ENCODE measurements at places on chromosomes 2 and 18.

DNA sequence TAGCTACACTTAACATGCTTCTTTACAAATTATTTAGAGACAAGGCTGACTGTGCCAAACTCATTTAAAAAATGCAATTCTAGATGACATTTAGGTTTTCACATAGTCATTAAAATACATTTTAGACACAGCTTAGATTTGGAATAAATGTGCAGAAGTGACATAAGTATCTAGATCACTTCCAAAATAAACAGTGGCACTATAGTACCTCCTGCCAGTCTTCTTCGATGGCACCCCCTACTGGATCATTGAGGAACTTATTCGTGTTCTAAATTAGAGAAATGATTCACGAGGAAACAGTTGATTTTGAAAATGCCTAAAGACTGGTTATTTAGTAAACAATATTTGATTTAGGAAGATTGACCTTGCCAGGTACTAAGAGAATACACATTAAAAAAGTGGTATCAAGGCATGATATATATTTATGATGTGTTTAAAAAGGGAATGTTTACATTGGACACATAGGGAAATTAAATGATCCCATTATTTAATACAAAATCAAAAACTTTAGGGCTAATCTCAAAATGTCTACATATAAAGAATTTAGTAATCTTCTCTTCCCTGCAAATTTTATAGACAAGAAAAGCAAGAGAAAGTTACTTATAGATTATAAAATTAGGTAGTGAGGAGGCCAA, 323.9 kb downstream of the XIRP2 start:
- peak; percentile 11 for DNase-seq

DNA sequence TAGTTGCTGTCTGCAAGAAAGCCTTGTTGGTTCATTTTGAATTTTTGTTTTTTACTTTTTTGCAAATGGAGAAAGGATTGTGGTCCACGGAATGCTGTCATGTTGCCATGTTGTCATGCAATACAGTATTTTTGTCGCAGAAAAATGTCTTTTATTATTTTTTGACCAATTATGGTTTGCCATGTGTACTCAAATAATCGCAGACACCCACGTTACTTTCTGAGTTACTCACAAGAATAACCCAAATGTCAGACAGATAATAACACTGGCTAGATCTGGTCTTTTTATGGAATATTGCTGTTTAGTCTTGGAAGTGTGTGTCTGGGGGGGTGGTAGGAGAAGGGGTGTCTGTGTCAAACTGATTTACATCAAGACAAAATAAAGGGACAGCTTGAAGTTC, 188.9 kb downstream of the LTBP1 start:
- no peak for DNase-seq

DNA sequence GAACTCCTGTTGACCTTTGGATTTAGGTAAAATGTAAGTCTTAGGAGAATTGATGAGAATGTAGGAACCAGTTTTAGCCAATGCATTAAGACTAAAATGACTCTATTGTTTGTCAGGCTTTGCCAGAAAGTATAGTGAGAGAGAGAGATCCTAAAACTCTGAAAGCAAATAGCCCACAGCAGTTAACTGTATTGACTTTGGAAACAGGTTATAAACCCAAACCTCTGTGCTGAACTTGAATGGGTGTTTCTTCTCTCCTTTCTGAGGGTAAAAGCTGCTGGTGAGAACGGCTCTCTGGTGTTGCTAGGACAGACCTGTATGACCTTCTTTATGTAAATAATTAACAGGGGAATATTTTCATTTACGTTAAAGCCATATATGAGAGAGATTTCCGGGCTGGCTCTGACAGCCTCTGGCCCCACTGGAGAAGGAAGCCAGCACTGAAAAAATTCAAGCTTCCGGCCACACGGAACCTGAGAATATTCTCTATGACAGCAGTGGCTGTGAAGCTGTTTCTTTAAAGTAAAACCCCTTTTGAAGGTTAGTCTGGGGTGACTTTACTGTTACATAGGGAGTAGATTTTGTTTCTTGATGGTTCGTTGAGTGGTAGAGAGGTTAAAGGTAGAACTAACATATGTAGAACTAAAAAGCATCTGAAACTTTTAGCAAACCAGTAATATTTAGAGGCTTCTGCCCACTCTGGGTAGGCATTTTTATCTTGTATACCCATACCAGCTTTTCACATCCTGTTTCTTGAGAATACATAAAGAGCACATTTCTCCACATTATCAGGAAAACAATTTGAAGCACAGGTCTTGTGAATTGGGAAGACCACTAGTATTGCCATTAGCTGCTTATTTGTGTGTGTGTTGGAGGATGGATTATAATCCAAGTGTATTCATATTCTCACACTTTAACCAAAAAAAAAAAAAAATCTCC, 123.8 kb downstream of the SPTBN1 start:
- no peak for DNase-seq

GRCh38 chr2:202056611-202057010, 16.4 kb upstream of the KIAA2012 start:
- DNase-seq, result no peak

- no peak for DNase-seq
Observed at GRCh38 chr2:240701091-240701735, 9.5 kb downstream of the AQP12A start.

- no peak for DNase-seq
Observed at GRCh38 chr2:217086038-217086522, 226.2 kb upstream of the TNP1 start.

- DNase-seq, result no peak
Observed at GRCh38 chr2:10187661-10188060, 65.1 kb downstream of the RRM2 start.

DNA sequence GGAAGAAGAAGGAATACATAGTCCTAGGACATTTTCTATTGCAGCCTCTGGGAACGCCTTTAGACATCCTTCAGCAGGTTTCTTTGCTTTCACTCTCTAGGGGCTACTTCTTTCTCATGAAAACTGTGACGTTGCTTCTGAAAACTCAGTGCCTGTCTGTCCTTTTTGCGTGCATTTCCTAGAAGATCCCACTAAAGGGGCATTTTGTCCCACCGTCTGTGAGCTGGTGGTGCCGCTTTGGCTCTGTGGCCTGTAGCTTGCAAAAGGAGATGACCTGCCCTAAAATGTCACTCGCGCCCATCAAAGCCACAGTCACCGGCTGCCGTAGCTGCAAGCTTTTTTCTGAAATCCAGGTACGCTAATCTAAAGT, 579 bp downstream of the STAT4 start:
- no peak for DNase-seq

- DNase-seq, result no peak
Observed at GRCh38 chr2:127093648-127094210, 13.2 kb downstream of the BIN1 start.

GRCh38 chr18:5556310-5556974, 12.6 kb upstream of the EPB41L3 start:
- no peak for DNase-seq

- DNase-seq, result no peak
Observed at GRCh38 chr18:12092398-12093229, 1.0 kb upstream of the ANKRD62 start.

DNA sequence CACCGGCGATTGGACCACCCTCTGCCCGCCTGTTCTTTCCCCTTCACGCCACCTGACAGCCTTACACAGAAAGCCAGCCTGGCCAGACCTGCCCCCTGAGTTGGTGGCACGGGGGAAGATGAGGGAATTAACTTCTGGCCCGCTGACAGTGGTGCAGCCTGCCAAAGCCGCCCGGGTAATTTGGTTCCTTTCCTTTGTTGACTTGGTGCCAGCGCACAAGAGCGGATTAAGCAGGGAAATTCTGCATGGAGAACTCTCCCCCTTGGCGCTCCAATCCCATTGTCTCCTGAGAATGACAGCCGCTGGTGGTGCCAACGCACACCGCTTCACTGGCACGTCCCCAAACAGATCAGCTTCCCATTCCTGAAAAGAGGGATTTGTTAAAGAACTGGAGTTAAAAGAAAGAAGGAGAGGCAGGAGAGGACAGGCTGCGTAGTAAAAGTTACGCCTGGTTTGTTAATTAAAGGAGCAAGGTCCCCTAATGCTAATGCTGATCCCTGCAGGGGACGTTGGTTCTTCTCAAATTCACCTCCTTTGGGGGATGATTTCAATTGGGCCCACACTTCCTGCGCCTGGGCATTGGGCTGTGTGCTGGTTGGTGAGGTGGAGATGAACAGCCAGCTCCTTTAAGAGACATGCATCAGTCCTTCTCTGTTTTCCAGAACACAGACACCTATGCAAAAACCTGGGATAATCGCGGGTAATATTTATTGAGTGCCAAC, 286.8 kb downstream of the MYCN start:
- no peak for DNase-seq

GRCh38 chr2:23588106-23588505, 203.1 kb downstream of the KLHL29 start:
- no peak for DNase-seq

DNA sequence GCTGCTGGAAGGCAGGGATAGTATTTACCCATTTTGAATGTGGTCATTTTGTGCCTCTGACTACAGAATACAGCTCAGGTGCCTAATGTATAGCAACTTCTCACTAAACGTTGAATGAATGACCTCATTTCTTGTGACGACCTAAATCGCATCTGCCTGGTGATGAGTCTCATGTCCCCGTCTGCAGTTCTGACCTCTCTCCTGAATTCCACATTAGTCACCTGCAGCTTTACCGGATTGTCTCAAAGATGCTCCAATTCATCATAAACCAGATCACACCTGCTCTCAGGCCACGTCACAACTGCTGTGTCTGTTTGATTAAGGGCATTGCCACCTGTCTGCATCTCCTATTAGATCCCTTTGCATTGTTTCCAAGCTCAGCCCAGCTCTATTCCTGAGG, 133.6 kb upstream of the MYT1L start:
- no peak for DNase-seq

GRCh38 chr2:65291216-65292105, 63.8 kb downstream of the ACTR2 start:
- no peak for DNase-seq

- no peak for DNase-seq
Observed at GRCh38 chr2:111054791-111055691, 65.7 kb upstream of the BCL2L11 start.

GRCh38 chr2:166234112-166234846, 106.5 kb upstream of the SCN1A start:
- no peak for DNase-seq

- no peak for DNase-seq
Observed at GRCh38 chr2:141015341-141016047, 1115.3 kb downstream of the LRP1B start.

DNA sequence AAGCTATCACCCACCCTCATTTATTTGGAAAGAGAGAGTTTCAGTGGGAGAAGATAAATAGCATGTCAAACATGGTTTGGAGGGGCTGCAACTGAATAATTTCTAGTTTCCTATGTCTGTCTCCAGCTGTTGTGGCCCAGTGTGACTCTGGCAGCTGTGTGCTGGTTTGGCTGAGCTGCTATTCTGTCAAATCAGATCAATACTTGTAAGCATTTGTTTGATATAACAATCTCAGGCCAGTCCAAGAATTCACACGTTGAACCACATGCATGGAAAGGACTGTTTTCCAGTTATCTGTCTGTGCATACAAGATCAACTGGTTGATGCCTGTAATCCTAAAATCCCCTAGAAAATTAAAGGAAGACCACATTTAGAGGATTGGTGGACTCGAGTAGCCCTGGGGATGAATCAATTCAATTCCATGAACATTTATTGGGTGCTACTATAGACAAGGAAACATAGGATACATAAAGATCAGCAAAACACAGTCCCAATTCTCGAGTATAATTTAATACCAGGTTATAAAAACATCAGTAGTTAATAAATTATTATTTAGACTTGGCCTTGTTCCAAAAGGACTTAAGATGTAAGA, 209.0 kb upstream of the PARD3B start:
- no peak for DNase-seq

DNA sequence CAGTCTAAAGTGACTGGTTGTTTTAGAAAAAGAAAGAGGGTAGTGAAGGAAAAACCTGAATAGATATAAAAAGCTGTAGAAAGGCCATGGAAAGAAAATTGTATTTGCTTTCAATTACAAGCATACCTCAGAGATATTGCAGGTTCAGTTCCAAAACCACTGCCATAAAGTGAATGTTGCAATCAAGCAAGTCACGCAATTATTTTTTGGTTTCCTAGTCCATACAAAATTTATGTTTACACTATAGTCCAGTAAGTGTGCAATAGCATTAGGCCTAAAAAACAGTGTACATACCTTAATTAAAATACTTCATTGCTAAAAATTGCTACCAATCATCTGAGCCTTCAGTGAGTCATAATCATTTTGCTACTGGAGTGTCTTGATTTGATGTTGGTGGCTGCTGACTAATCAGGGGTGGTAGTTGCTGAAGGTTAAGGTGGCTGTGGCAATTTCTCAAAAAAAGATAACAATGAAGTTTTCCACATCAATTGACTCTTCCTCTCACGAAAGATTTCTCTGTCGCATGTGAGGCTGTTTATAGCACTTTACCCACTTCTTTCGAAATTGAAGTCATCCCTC, 2003.8 kb upstream of the PIK3C3 start:
- DNase-seq, result no peak

DNA sequence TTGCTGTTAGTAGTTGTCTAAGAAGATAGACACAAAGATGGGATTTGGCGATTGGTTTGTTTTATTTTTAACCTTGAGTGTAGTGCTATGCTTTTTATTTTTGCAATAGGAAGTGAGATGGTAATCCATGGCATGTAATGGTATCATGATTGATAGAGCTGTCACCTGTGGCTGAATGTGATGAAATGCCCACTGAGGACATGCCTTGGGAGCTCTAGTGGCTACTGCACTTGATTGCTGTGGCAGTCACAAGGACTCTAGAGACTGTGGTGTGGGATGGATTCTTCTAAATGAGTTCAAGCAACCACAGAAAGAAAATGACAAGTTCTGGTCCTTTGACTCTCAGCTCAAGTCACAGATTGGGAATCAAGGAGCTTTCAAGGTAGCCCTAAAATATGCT, 139.4 kb downstream of the CYRIA start:
- no peak for DNase-seq

DNA sequence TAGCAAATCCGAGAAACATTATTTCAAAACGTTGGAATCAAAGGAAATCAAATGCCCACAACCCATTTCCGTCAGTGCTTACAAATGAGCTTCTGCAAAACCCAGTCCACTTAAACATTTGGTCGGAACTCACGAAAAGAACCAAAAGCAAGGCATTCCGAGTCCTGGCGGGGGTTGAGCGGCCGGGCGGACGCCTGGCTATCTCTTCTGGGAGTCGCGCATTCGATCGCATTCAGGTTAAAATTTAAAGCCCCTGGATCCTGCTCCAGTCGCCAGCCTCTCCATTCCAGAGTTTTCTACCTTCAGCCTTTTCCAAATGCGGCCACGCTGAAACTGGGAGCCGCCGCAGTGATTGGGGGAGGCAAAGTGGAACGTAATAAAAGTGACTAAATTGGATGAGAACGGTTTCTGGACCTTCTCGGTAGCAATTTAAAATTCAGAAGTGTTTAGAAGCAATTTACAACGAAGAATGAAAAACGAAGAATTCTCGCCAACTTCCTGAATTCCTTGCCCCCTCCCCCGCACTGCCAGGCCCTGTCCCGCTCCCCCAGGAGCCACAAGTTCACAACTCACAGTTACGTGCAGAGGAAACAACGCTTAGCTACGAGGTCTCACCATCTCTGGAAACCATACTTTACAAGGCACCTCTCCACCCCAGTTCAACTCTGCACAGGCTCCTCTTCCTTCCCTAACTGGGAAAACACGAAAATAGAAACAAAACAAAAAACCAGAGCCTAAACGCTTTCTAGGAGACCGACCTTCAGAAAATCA, 1.7 kb upstream of the GATA6 start:
- no peak for DNase-seq

- no peak for DNase-seq
Observed at GRCh38 chr2:232038881-232039485, 77.5 kb downstream of the DIS3L2 start.

- DNase-seq, result no peak
Observed at GRCh38 chr2:62795341-62795740, 89.8 kb downstream of the EHBP1 start.

Measured in CMK (cell line).